ENCODE measurements at places on chromosomes 5 and 9.
A peak's percentile ranks its signal among the peaks of the same experiment; 100 is the strongest.

DNA sequence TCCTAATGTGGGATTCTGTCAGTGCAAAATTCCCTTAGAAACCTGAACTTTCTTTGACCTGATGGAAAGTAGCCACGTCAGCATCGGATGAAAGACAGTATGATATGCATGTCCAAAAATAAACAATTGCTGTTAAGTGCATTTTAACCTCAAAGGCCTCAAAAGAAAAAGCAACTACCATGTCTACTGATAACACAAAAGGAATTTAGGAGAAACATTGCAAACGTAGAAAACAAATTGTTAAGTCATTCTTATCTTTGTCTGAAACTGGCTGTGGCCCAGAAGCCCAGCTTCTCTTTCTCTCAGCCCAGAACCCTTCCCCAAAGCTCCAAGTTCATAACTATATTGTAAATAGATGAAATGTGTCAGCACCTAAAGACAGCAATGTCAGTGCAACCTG, 11.1 kb upstream of the LHFPL2 start:
- H3K27me3 ChIP-seq = no peaks in the 10 kb centered on the region
- no peak overlapping the region for H3K27ac ChIP-seq

DNA sequence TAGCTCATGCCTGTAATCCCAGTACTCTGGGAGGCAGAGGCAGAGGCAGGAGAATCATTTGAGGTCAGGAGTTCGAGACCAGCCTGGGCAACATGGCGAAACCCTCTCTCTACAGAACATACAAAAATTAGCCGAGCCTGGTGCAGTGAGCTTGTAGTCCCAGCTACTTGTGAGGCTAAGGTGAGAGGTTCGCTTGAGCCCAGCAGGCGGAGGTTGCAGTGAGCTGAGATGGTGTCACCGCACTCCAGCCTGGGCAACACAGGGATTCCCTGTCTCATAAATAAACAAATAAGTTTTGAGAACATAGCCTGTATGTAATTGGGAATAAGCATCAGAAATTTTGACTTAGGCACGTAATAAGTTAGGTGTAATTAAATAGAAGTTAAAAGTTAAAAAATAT, 971.7 kb upstream of the COX7C start:
- H3K27ac ChIP-seq = no peak overlapping the region
- DNase-seq = no peak
- H3K4me3 ChIP-seq = no peak overlapping the region
- H3K4me1 ChIP-seq = no peaks in the 10 kb centered on the region
- H3K36me3 ChIP-seq = no peaks in the 10 kb centered on the region

- DNase-seq = no peak
- no peak overlapping the region for H3K27ac ChIP-seq
- H3K4me1 ChIP-seq = peaks cover 6% of the 10 kb centered on the region
- H3K36me3 ChIP-seq = no peaks in the 10 kb centered on the region
- no peak overlapping the region for H3K4me3 ChIP-seq
Measured at GRCh38 chr5:131630963-131631350, 4.1 kb downstream of the RAPGEF6 start.

- H3K27me3 ChIP-seq = no peaks in the 10 kb centered on the region
- no peaks in the 10 kb centered on the region for H3K4me1 ChIP-seq
- H3K36me3 ChIP-seq = no peaks in the 10 kb centered on the region
- H3K4me3 ChIP-seq = no peak overlapping the region
- no peak overlapping the region for H3K27ac ChIP-seq
Measured at GRCh38 chr9:116020146-116020545, 133.4 kb upstream of the PAPPA start.

GRCh38 chr9:118987167-118987566, 382.1 kb downstream of the BRINP1 start:
- no peaks in the 10 kb centered on the region for H3K4me1 ChIP-seq
- no peak for DNase-seq
- H3K27ac ChIP-seq = no peak overlapping the region
- no peaks in the 10 kb centered on the region for H3K27me3 ChIP-seq

- peaks cover 64% of the 10 kb centered on the region for H3K4me1 ChIP-seq
- H3K27me3 ChIP-seq = no peaks in the 10 kb centered on the region
- DNase-seq = no peak
- H3K36me3 ChIP-seq = no peaks in the 10 kb centered on the region
- no peak overlapping the region for H3K27ac ChIP-seq
- H3K4me3 ChIP-seq = no peak overlapping the region
Measured at GRCh38 chr9:133888809-133889491, 103.2 kb downstream of the VAV2 start.

DNA sequence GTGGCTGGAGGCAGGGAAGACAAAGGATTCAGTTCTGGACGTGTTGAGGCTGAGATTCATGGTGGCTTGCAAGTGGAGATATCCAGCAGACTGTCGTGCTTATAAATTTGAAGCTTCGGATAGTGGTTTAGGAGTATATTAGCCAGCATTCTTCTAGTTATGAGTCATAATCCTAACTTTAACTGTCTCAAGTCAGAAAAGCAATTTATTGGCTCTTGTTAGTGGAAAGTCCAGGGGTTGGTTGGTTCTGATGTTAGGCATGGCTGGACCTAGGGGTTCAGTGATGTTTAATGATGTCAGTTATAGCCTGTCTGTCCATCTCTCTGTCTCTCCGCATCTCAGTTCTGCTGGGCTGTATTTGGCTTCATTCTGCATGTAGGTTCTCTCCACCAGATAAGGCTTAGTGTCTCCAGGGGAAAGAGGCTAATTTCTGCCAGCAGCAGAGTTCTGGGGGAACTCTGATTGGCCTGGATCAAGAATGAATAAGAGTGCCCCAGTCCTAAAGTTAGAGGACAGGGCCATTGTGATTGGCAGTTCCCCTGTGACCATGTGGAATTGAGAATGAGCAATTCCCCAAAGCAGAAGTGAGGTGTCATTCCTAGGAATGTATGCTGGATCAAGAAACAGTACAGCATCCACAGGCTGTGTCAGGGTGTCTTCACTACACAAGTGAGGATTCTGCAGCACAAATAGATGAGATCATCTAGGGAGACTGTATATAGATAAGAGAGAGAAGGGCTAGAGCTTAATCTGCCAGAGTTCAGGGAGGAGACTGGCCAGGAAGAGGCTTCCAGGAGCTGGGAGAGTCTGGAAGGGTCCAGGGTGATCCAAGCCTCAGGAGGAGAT, 72.9 kb upstream of the SHB start:
- no peaks in the 10 kb centered on the region for H3K36me3 ChIP-seq
- DNase-seq = peak; percentile 82
- peaks cover 18% of the 10 kb centered on the region for H3K4me1 ChIP-seq
- H3K27ac ChIP-seq = peak overlapping the region; percentile 95

DNA sequence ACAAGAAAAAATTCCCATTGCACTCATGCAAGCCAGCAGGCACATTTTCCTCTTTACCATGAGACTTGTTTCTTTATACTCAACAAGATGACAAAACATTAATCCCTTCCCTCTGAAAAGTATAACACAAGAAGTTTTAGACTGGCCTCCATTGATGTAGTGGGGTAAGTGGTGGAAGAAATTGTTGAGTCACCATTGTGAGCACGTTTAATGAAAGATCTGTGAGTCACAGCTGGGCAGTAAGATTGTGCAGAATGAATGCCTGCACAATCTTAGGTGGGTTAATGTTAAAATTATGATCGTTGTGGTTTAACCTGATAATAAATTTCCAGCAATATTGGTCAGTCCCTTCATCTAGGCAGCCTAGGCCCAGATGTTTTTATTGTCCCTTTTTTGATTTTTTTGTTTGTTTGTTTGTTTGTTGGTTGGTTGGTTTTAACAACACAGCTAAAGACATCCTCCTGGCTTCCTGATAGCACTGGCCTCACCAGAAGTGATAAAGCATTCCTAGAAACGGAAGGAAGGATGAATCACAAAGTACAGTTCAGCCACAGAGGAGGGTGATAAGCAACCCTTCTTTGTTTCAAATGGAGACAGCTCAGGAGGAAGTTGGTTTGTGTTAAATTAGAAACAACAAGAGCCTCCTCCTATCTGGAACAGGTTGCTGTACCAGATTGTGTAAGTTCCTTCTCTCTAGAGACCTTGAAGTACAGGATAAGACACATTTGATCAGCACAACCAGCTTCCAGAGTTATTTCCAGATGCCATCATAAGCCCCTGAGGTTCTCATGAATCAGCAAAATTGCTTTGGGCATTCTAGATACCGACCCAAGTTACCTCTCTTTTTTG, 40.3 kb downstream of the SLC24A2 start:
- H3K4me3 ChIP-seq = no peak overlapping the region
- DNase-seq = peak; percentile 7
- H3K27me3 ChIP-seq = peaks cover 11% of the 10 kb centered on the region
- H3K27ac ChIP-seq = no peak overlapping the region
- H3K4me1 ChIP-seq = no peaks in the 10 kb centered on the region

DNA sequence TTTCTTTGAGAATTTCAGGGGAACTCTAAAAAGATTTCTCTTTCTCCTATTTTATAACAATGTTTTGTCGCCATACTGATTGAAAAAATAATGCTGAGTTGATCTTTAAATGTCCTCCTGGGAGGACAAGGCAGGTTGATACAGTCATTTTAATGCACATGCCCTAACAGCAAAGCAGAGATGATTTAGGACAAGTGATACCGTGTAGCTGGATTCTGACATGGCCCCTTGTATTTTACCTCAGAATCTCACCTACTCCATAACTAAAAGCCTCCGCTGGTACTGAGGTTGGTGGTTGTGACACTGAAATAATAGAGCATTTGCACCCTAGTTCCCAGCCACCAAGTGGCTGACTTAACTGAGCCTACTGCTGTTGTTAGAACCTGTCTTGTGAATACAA, 811 bp upstream of the LRRTM2 start:
- H3K27me3 ChIP-seq = no peaks in the 10 kb centered on the region
- no peak overlapping the region for H3K27ac ChIP-seq
- no peak for DNase-seq
- no peaks in the 10 kb centered on the region for H3K36me3 ChIP-seq

- H3K27me3 ChIP-seq = no peaks in the 10 kb centered on the region
- H3K4me1 ChIP-seq = no peaks in the 10 kb centered on the region
- H3K4me3 ChIP-seq = no peak overlapping the region
- DNase-seq = peak; percentile 29
- no peaks in the 10 kb centered on the region for H3K36me3 ChIP-seq
- no peak overlapping the region for H3K27ac ChIP-seq
Measured at GRCh38 chr9:81119591-81119990, 569.8 kb downstream of the TLE1 start.

GRCh38 chr9:72140586-72140985, 8.7 kb upstream of the GDA start:
- H3K4me1 ChIP-seq = no peaks in the 10 kb centered on the region
- no peaks in the 10 kb centered on the region for H3K36me3 ChIP-seq
- H3K4me3 ChIP-seq = no peak overlapping the region
- peaks cover 6% of the 10 kb centered on the region for H3K27me3 ChIP-seq
- DNase-seq = no peak

DNA sequence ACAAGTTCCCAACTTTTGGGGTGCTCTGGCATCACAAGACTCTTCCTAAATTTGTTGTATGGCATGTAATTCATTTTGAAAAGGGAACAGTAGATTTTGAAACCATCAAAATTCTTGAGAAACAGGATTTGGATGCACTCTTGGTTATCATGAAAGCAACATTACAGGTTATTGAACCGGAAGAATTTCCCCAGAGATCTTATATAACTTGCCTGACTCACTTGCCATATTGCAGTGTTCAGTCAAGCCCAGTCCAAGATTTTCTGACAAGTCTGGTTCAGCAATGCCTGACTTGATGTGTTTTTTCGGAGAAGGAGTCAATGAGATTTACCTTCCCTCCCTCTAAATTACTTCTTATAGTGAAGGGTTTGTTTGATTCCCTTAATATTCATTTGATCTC, 32.0 kb downstream of the SMIM15 start:
- H3K4me3 ChIP-seq = no peak overlapping the region
- H3K27me3 ChIP-seq = no peaks in the 10 kb centered on the region
- DNase-seq = no peak
- no peaks in the 10 kb centered on the region for H3K4me1 ChIP-seq

- DNase-seq = no peak
- no peaks in the 10 kb centered on the region for H3K36me3 ChIP-seq
- no peaks in the 10 kb centered on the region for H3K27me3 ChIP-seq
- H3K4me3 ChIP-seq = no peak overlapping the region
Measured at GRCh38 chr9:128025736-128026135, 41.4 kb downstream of the NAIF1 start.

GRCh38 chr5:174363934-174364333, 318.4 kb downstream of the NSG2 start:
- H3K4me1 ChIP-seq = no peaks in the 10 kb centered on the region
- no peaks in the 10 kb centered on the region for H3K36me3 ChIP-seq
- H3K27ac ChIP-seq = no peak overlapping the region
- H3K27me3 ChIP-seq = peaks cover 2% of the 10 kb centered on the region
- H3K4me3 ChIP-seq = no peak overlapping the region
- DNase-seq = no peak

- no peak for DNase-seq
- H3K4me1 ChIP-seq = no peaks in the 10 kb centered on the region
- no peak overlapping the region for H3K27ac ChIP-seq
- H3K4me3 ChIP-seq = no peak overlapping the region
Measured at GRCh38 chr9:98201102-98201501, 8.7 kb upstream of the CORO2A start.

DNA sequence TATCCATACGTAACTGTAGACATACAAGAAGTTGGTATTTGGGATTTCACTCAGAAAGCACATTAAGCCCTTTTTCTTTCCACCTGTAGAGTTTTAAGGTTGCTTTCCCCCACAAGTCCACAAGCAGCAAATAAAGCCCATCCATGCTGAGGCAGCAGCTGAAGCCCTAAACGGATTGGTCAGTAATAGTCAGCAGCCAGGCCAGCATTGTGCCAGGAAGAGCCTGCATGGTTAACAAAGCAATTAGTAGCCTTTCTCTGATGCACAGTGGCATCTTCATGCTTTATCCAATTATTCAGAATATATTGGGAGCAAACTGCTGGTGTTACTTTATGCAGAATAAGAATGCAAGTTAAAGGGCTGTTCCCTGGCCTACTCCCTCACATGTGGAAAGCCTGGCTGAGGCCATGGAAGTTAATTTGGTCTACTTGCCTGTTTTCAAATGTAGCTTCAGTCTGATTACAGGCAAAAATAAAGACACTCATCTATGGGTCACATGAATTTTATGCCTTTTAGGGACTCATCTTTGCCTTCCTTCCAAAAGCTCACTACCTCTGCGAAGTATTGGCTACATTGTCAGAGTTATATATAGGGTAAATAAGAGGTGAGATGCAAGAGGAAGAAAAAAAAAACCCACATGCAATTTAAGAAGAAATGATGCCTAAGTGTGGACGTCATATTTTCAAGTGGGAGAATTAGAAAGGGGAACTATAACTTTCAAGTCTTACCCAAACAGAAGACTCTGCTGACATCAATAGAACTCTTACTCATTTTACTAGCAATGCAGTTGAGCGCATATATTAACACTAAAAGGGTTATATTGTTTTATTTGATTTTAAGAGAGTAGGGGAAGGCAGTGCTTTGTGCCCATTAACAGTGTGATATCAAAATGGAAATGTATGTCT, 15.9 kb downstream of the EBF1 start:
- no peaks in the 10 kb centered on the region for H3K27me3 ChIP-seq
- DNase-seq = no peak
- peaks cover 91% of the 10 kb centered on the region for H3K36me3 ChIP-seq
- no peak overlapping the region for H3K4me3 ChIP-seq
- H3K27ac ChIP-seq = no peak overlapping the region
- H3K4me1 ChIP-seq = no peaks in the 10 kb centered on the region

All from mesenchymal stem cell (in vitro differentiated cells and primary cell).